ENCODE measurements at places on chromosomes 1 and 21. TPM values are rescaled to one million over a fixed set of nuclear protein-coding genes. Genes with fewer than 3 reads are reported as not detected.
A peak's percentile ranks its signal among the peaks of the same experiment; 100 is the strongest.

DNA sequence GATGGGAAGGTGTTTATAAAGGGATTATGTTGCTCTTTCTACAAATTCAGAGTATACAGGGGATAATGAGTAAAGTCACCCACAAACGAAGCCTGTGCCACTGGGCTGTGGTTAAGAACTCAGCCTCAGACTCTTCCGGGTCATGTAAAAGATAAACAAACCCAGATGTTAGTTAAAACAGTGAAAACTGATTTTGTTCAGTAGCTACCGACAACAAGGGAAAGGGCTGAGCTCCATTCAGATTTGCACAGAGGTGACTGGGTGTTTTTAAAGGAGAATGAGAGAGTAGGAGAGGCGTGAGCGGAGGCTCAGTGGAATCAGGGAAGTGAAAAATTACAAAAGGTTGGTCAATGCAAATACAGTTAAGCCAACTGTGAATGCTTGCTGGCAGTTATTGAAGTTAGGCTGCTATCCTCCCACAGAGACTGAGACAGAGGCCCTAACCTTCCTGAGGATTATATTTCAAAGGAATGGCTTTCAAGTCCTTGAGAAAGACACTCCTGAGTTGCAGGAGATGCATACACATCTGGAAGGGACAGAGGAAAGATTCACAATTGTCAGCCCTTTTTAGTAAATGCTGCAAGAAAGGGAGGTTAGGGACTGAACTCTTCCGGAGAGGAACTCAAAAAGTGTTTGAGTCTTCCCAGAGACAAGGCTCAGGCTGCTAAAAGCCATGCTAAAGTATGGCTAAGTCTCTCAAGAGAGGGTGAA lies 29.9 kb upstream of the SAMD13 start:
- peak; percentile 30 for DNase-seq

OR6N1 gene
- not detected for polyA plus RNA-seq

RABGGTB gene
- polyA plus RNA-seq: 37.4 TPM

DNA sequence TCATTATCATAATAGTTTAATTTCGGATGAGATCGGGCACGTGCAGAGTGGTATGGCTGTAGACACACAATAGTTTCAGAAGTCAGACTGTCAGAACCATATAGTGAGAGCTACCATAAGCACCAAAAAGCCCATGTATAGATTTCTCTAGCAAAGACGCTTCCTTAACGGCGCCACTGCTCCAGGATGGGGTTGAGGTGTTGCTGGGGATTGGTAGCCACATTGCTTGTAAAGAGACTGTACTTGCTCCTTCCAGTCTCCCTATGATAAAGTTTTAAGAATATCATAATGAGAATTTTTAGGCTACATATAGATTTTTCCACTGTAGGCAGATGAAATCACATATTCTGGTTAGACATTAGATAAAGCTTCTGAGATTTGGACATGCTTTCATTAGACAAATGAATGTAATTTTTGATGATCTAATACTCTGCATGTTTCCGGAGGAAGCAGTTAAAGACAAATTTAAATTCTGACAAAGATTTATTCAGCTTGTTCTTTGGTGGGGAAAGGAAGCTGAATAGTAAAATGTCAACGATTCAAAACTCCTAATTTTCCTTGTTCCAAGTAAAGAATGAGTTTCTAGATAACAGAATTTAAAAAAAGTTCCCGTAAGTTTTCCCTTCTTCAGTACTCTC lies 77.7 kb downstream of the MAP3K7CL start:
- DNase-seq: no peak

GRCh38 chr1:87141556-87141955 lies 187.1 kb upstream of the LMO4 start:
- no peak for DNase-seq

TMEM125 gene
- polyA plus RNA-seq: 2.7 TPM

GRCh38 chr1:198788561-198789064 lies 149.8 kb downstream of the PTPRC start:
- peak; percentile 34 for DNase-seq

PADI1 gene
- 4.9 TPM for polyA plus RNA-seq

GRCh38 chr1:238088560-238089290 lies 198.0 kb upstream of the ZP4 start:
- no peak for DNase-seq

GRCh38 chr1:221558396-221558795 lies 183.5 kb downstream of the DUSP10 start:
- no peak for DNase-seq

ATAD3C gene
- 0.53 TPM for polyA plus RNA-seq

GRCh38 chr1:2906085-2906484 lies 104.6 kb upstream of the TTC34 start:
- no peak for DNase-seq

TNNT2 gene
- polyA plus RNA-seq: 9,291 TPM

DNA sequence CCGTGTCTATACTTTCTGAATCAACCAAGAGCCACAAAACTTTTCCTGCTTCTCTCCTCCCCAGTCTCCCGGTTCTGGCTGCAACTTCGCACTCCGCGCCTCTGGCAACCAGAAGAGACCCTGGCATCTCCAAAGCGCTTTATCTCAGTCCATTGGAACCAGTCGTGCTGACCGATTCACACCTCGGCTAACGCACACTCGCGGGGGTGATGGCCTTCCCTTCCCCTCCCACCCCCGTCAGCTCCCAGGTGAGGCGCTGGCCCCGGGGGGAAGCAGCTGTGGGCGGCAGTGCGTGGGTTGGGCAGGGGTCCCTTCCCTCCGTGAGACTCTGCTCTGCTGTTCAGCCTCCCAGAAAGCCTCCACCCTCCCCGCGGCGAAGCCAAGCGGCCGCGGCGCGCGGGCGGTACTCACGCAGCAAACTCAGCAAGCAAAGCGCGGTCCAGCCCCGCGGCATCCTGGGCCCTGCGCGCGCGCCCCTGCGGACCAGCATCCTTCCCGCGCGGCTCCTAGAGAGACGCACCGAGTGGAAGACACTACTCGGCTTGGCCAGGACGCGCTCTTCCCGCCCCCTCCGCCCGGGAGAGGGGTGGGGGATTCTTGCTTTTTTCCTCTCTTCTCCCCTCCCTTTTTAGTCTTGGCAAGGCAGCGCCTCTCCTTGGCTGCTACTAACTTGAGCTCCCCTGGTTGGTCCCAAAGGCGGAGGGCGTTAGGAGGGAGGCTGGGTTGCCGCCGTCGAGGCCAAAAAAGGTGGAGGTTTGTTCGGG lies at the start of gene CD34:
TSS of gene CD34 (minus strand) at position 535 of the 764 bp plus-strand sequence. CDS start at position 490, 45 bp downstream.
- DNase-seq: peak; percentile 36

GRCh38 chr1:102550729-102551384 lies 554.1 kb upstream of the OLFM3 start:
- peak; percentile 20 for DNase-seq

DNA sequence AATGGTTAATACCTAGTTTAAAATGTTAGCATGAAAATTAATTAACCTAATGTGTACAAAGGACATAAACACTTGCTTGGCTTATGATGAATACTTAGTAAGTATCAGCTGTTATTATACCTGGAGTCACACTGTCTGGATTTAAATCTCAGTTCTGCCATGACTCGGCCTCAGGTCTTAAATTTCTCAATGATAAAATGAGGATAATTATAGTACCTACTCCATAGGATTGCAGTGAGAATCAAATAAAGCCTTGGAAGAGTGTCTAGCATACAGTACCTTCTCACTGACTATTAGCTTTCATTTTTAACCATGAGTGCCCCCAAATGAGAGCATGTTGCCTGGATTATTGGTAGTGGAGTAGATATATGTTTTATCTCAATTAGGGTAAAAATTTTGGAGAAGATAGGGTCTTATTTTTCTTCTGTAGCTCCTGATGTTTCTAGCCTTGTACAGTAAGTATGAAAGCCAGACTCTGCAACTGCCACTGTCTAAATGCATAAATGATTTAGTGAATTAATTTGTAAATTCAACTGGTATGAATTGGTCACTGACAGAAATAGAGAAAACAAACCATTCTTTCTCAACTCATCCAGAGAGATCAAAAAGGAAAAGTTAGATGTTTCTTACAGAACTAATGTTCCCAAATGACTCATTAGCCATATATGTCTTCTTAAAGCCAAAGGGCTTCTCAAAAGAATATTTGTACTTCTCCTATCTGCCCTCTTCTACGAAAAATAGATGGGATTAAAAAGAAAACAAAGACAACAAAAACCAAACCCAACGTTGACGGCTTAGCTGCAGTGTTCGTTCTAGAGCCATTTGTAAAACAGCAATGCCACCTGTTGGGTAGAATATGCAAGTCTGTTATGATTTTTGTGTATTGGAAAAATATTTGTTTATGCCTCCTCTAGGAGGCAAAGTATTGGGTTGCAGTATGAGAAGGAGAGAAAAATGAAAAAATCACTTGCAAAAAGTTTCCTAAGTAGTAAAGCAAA lies 53.8 kb upstream of the MROH9 start:
- DNase-seq: peak; percentile 3

DNA sequence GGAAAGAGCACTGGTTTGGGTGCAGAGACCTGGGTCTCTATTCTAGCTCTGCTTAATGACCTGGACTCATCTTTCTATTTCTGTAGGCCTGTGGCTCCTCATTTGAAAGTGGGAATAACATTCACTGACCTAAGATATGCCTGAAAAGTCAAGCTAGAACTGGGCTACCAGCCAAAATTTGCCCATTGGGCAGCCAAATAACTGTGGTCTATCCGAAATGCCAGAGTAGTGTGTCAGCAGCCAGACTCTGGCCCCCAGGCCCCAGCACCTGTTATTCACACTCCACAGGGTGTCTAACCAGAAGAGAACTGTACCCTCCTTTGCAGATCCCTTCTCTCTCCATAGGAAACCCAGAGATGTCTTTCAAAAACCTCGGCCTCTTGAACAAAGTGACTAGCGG lies 12.6 kb downstream of the DAB1 start:
- peak; percentile 32 for DNase-seq

- peak; percentile 63 for DNase-seq
Observed at GRCh38 chr1:36083635-36084496, at the start of gene TEKT2. Gene TEKT2, plus strand, starts transcription at chr1:36084094. Its CDS starts 828 bp downstream, at chr1:36084922.

GRCh38 chr1:9593492-9594465 lies 5.1 kb downstream of the TMEM201 start:
- peak; percentile 94 for DNase-seq

ASTN1 gene
- 9.3 TPM for polyA plus RNA-seq

DNA sequence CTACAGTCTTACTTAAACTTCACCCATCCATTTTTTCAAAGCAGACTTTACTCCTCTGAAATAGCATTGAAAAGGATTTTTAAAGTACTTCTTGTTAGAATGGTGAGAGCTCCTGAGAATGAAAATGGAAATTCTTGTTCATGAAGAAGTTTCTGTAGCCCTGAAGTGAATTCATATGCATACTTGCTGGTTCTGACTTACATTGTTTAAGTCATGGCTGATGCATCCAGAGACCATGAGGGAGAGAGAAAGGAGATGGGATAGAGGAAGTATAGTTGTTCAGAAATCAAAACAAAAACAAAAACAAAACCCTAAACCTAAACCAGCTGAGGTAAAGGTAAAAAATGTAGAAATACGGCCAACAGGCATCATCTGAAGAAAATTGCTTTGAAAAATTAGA lies 27.1 kb upstream of the SAMSN1 start:
- DNase-seq: no peak

DNA sequence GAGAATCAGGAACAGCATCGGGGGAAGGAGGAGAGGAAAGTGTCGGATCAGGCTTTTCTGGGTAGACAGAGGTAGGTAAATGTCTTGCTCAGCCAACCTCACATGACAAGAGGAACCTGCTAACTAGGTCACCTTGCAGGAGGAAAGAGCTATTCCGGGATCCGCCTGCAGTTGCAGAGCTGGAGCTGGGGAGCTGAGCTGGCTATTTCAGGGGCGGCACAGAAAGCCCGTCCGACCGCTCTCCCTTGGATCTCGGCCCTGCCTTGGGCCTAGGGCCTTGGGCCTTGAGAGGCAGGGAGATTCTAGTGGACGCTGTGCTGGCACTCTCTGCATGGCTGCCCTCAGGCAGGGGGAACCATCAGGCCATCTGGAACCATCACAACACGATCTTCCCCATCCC lies 56.5 kb upstream of the CTPS1 start:
- no peak for DNase-seq

Data from cardiac muscle cell (in vitro differentiated cells and primary cell).